Endothelial cell (in vitro differentiated cells): ENCODE measurements at places on chromosomes 7 and 10.

DNA sequence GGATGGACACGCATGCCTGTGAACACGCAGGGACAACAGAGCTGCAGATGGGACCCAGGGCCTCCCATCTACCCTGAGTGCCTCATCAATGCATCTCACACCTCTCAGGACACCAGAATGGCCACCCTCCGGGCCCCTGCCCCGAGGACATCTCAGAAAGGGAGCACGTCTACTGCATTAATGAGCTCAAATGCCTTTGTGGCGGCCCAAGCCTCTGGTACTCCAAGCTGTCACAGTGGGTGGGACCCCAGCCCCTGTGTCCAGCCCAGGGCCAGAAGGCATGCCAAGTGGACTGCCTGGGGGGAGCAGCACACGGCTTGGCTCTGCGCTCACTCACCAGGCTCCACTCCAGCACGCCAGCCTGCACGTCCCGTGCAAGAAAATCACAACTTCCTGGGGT is 52.0 kb downstream of the TCERG1L start:
- no peak for DNase-seq

DNA sequence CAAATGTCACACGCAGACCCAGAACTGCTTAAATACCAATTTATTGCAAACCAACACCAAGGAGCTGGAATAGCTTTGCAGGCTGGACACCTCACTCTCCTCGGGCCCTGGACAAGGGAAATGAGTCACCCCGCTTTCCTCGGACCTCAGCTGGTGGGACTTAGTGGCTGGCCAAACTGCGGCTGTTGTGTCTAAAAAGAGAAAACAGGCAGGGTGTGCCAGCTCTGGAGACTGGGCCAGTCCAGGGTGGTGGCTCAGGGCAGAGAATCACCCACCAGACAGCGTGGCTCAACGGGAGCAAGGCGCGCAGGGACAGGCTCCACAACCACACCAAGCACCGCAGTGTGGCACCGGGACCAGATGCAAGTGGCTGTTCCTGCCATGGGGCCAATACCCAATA is 58.2 kb upstream of the CAMK2B start:
- DNase-seq, result no peak

DNA sequence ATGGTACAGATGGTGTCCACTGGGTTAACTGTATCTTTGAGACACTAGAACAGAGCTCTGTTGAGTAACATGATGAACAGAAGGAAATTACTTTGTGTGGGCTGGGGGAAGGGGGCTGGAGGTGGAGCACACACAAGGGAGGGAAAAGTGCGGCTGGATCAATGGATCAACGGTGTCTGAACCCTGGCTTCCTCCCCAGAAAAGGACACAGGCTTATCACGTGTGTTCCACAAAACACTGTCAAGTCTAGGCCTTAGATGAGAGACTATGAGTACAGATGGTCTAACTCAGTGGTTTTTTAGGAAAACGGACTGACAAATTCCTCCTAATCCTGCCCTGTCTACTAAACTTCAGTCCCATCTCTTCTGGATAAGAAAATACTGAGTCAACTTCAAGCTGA is 27.8 kb downstream of the HSPB1 start:
- DNase-seq, result no peak

DNA sequence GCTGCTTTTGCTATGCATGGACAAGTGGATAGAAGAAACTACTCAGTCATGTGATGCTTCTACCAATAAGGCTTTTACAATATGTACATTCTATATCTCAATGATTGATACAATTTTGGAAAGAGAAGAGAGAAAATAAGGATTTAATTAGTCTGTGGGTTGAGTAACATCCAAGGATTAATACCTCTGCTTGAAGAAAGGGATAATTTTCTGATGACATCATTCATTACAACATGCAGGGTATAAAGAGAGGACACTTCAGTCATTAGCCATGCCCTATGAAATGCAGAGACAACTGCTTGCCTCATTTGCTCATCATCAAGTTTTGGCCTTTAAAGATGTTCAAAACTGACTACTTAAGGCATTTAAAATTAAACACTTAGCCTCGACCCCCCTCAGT is 237.3 kb downstream of the AHR start:
- DNase-seq, result no peak

DNA sequence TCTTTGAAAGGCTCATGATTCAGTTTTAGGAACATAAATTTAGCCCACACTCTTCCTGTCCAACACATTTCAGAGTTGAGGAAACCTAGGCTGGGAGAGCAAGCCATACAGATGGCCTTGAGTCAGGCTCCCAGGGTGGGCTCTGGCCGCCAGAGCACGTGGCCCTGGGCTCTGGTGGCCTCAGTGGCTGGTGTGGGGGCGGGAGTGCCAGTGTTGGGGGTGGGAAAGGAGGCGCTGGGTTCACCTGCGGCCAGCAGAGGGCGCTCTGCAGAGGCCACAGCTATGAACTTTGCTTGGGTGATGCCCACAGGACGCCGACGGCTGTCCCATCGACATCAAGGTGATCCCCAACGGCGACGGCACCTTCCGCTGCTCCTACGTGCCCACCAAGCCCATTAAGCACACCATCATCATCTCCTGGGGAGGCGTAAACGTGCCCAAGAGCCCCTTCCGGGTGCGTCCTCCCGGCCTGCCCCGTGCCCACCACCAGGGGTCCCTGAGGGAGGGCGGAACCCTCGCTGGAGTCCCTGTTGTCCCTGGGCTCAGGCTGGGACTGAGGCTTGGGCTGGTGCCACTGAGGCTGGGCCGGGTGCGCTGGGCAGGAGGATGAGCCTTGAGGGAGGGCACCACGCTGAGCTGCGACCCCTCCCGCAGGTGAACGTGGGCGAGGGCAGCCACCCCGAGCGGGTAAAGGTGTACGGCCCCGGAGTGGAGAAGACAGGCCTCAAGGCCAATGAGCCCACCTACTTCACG is 11.9 kb downstream of the FLNC start:
- DNase-seq, result peak; percentile 70

DNA sequence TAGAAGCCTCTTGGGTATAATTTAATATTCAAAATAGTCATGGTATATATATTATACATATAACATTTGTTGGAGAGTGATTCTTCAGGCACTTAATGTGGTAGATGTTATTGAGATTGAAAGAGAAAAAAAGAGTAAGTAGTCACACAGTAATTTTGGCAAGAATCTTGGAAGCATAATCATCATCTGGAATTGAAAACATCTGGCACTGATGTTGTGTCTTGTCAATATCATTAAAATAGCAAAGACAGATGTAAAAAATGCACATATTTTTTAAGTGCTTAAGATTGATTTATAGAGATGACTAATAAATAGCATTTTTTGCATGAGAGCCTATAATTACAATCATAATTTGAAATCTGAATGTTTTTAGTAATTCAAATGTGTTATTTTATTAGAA is 9.5 kb downstream of the SEMA3D start:
- DNase-seq, result no peak

GRCh38 chr7:139232904-139233303 is 1.9 kb downstream of the UBN2 start:
- DNase-seq, result no peak

DNA sequence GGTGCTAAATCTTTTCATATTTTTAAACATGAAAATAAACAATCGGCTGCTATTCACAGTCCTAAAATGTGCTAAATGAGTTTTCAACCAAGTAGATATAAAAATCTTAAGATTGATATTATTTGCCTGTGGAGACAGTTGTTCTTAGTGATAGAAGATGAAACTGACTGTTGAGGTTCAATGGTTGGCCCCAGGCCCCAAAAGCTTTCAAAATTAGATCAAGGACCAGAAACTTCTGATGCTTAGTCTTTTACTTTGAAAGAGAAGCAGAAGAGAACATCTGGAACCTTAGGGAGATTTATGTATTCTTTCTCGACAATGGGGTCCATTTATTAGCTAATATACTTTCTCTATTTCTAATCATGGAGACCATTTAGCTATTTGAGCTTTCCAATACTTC is 155.8 kb downstream of the REEP3 start:
- DNase-seq, result no peak

GRCh38 chr10:133474665-133475424 is 21.1 kb downstream of the SCART1 start:
- no peak for DNase-seq

- no peak for DNase-seq
Measured at GRCh38 chr10:125231813-125232475, 71.6 kb upstream of the CTBP2 start.

GRCh38 chr7:128954830-128955802 is 17.4 kb downstream of the IRF5 start:
- no peak for DNase-seq

DNA sequence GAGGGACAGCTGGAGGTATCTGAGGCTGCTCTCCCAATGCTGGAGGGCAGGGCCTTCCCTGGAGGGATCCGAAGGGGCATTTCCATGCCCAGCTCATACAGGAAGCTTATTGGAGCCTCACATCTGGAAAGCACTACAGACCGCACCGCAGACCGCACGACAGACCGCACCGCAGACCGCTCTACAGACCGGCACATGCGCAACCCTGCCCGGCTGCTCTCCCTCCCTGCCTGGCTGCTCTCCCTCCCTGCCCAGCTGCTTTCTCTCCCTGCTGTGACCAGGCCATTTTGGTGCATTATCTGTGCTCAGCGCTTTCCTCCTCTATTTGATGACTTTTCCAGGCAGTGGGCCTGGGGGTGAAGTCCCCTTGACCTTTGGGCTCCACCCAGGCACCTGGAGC is 39.6 kb upstream of the EN2 start:
- DNase-seq, result no peak

DNA sequence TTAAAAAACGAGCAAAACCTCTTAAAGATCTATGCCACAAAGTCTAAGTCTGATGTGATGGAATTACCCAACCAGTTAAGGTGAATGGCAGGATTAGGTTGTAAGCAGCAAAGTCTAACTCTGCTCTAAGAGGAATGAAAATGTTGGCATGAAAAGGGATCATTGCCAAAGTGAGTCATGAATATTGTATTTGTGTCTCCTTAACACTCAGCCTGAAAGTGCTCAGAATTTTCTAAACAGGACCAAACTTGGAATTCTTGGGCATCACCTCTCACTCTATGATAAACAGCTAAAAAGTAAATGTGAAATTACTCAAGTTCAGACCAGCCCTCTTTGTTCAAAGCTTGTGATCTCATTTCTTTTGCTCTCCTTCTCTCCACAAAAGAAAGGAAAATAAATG is 27.0 kb downstream of the PPP1R3A start:
- DNase-seq, result no peak

GRCh38 chr10:35643151-35644049 is 1.3 kb upstream of the FZD8 start:
- DNase-seq, result peak; percentile 68

DNA sequence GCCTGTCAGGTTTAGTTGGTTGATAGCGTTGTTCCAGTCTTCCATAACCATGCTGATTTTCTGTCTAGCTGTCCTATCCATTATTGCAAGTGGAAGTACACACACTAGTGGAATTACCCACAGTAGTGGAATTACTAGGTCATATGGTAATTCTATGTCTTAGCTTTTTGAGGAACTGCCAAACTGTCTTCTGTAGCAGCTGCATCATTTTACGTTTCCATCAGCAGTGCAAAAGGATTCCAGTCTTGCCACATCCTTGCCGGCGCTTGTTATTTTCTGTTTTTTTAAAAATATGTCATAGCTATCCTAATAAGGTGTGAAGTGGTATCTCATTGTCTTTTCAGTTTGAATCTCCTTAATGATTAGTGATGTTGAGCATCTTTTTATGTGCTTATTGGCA is 17.2 kb upstream of the RHBDD2 start:
- DNase-seq, result no peak

- no peak for DNase-seq
Measured at GRCh38 chr10:88281592-88282347, 301.3 kb downstream of the RNLS start.

DNA sequence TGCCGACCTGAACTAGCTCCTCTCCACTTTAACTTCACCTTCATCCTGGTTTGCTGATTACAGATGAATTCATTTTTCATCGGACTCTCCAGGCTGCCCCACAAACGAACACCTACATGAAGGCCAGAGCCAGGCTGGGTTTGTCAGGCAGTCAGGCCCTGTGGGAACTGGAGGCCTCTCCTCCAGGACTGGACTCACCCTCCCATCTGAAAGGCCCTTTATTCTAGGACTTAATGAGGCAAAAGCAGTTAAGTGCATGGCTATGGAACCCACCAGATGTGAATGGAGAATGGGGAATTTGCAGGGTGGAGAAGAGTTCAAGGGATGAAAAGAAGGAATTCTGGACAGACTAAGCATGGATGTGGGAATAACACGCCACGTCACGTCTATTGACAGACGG is 170.8 kb downstream of the ARHGAP12 start:
- DNase-seq, result no peak

DNA sequence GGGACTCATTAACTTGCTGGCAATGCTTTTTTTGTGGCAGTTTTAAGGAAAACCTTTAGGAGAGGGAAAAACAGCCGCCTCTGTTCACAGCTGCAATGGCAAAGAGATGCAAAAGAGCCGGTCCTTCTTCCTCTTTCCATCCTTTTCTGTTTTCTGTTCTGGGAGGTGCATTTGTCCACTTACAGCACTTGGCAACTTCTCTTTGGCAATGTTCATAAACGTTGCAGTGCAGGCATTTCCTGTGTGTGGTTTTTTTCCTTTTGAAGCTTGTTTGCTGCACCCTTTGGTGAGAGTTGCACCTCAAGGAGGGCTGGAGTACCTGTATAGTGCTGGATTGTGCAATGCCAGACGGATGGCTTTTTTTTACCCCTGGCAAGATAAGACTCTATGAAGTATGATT is 53.9 kb upstream of the HABP2 start:
- no peak for DNase-seq

DNA sequence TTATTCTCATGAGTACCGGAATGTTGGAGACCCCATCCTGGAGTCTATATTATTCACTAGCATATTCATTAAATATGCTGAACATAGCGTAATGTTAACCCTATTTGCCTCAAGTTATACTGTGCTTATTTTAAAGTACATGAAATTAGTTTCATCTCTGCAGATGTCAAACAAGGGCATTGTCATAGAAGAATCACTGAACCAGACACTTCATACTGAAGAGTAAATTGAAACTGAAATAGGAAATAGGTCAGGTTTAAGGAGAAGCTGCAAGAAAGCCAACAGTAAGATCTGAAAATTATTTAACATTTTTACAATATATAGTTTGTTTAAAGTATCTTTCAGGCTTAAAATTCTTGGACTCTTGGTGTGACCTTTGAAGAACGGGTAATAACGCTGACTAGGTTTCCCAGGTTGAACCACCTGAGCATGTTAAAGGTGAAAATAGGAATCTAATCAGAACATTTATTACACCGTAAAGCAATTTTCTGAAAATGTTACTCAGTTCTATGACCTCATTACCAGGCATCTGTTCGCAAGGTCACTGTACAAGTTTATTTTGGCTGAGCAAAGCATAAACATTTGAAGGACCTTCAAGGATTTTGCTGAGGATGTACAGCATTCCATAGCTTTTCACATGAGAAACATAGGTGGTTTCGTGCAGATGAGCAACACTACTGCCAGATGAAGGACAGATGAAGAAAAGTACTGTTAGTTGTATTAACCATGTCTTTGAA is 82.7 kb downstream of the REEP3 start:
- DNase-seq, result no peak

- no peak for DNase-seq
Measured at GRCh38 chr10:29131952-29132547, 156.8 kb upstream of the LYZL1 start.
